Foreskin keratinocyte (primary cell): ENCODE measurements at places on chromosomes 4 and X. TPM values are rescaled to one million over a fixed set of nuclear protein-coding genes. Genes with fewer than 3 reads are reported as not detected.

GJB1 gene
- not detected in 2 replicates for polyA plus RNA-seq

NUDT10 gene
- 0.32 and 0.40 TPM in 2 replicates for polyA plus RNA-seq

CRMP1 gene
- polyA plus RNA-seq = not detected in 2 replicates

PNCK gene
- 0.07 and 0.15 TPM in 2 replicates for polyA plus RNA-seq

TLR10 gene
- polyA plus RNA-seq = not detected in 2 replicates

VGLL1 gene
- 7.5 and 10.8 TPM in 2 replicates for polyA plus RNA-seq

GPR143 gene
- polyA plus RNA-seq = 0.93 and 1.3 TPM in 2 replicates

MAGEA12 gene
- polyA plus RNA-seq = not detected in 2 replicates

HELQ gene
- polyA plus RNA-seq = 3.8 and 4.6 TPM in 2 replicates

ZCCHC4 gene
- 4.4 and 5.8 TPM in 2 replicates for polyA plus RNA-seq

PORCN gene
- 34.1 and 60.6 TPM in 2 replicates for polyA plus RNA-seq

RNF175 gene
- 0.12 and 0.13 TPM in 2 replicates for polyA plus RNA-seq

MMRN1 gene
- not detected in 2 replicates for polyA plus RNA-seq

HS6ST2 gene
- polyA plus RNA-seq = 0.50 and 0.56 TPM in 2 replicates

ANOS1 gene
- 1.5 and 1.7 TPM in 2 replicates for polyA plus RNA-seq

PABPC1L2A gene
- not detected in 2 replicates for polyA plus RNA-seq

SPANXA1 gene
- polyA plus RNA-seq = not detected in 2 replicates

SLC25A43 gene
- polyA plus RNA-seq = 13.9 TPM in 2 replicates

REPS2 gene
- polyA plus RNA-seq = 1.4 and 2.7 TPM in 2 replicates

GRIA2 gene
- not detected in 2 replicates for polyA plus RNA-seq

MND1 gene
- polyA plus RNA-seq = 13.2 and 19.8 TPM in 2 replicates

PRSS12 gene
- polyA plus RNA-seq = 9.0 and 9.5 TPM in 2 replicates

TMSB15A gene
- 0.30 and 0.37 TPM in 2 replicates for polyA plus RNA-seq

HSFX4 gene
- not detected in 2 replicates for polyA plus RNA-seq

DRD5 gene
- polyA plus RNA-seq = not detected in 2 replicates

CHRNA9 gene
- polyA plus RNA-seq = 0.10 TPM in 1 of 2 replicates, not detected in the other

UGT2B17 gene
- polyA plus RNA-seq = not detected in 2 replicates

MAGEB17 gene
- not detected in 2 replicates for polyA plus RNA-seq

VCX2 gene
- polyA plus RNA-seq = not detected in 2 replicates

MAGEB10 gene
- polyA plus RNA-seq = not detected in 2 replicates

AREG gene
- 980 and 1,643 TPM in 2 replicates for polyA plus RNA-seq

GSX2 gene
- polyA plus RNA-seq = not detected in 2 replicates

IGSF1 gene
- not detected in 2 replicates for polyA plus RNA-seq

ASB11 gene
- not detected in 2 replicates for polyA plus RNA-seq

TMA16 gene
- 24.2 and 29.6 TPM in 2 replicates for polyA plus RNA-seq

SMIM10L2A gene
- 0.03 and 0.04 TPM in 2 replicates for polyA plus RNA-seq

PROM1 gene
- polyA plus RNA-seq = not detected in 2 replicates

RAB40A gene
- polyA plus RNA-seq = not detected in 2 replicates

PAGE5 gene
- not detected in 2 replicates for polyA plus RNA-seq

UGT2B11 gene
- polyA plus RNA-seq = not detected in 2 replicates

SEPTIN11 gene
- polyA plus RNA-seq = 19.1 and 25.2 TPM in 2 replicates

ANKRD17 gene
- polyA plus RNA-seq = 9.0 and 12.1 TPM in 2 replicates

NAP1L3 gene
- 0.08 and 0.19 TPM in 2 replicates for polyA plus RNA-seq

SPANXN4 gene
- polyA plus RNA-seq = not detected in 2 replicates

ALAS2 gene
- polyA plus RNA-seq = not detected in 2 replicates

KCND1 gene
- polyA plus RNA-seq = 0.55 and 0.63 TPM in 2 replicates

SPP1 gene
- 0.21 and 0.24 TPM in 2 replicates for polyA plus RNA-seq

CFAP99 gene
- polyA plus RNA-seq = not detected in 2 replicates

HHIP gene
- 0.52 and 1.6 TPM in 2 replicates for polyA plus RNA-seq

KIT gene
- polyA plus RNA-seq = not detected in 2 replicates

PAGE2 gene
- polyA plus RNA-seq = not detected in 2 replicates
